ENCODE measurements at places on chromosomes 12 and 14.

- no peak for DNase-seq
Measured at GRCh38 chr14:73176685-73177084, 40.4 kb downstream of the PSEN1 start.

GRCh38 chr14:55467307-55467706 lies 26.9 kb upstream of the TBPL2 start:
- no peak for DNase-seq

- no peak for DNase-seq
Measured at GRCh38 chr14:32932302-32932913, 6.3 kb upstream of the NPAS3 start.

GRCh38 chr14:22174412-22175277 lies 414.4 kb downstream of the DAD1 start:
- no peak for DNase-seq

GRCh38 chr12:94699801-94700200 lies 49.4 kb upstream of the TMCC3 start:
- no peak for DNase-seq

DNA sequence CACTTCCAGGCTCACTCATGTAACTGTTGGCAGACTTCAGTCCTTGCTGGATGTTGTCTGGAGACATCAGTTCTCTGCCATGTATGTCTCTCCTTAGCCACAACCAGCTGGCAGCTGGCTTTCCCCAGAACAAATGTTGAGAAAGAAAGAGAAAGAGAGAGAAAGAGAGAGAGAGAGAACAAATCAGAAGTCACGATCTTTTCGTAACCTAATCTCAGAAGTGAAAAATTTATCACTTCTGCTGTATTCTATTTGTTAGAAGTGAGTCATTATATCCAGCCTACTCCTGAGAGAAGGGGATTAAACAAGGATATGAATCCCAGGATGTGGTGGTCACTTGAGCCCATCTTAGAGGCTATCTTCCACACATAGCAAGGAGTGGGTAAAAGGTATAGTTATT lies 101.2 kb downstream of the BTG1 start:
- no peak for DNase-seq

DNA sequence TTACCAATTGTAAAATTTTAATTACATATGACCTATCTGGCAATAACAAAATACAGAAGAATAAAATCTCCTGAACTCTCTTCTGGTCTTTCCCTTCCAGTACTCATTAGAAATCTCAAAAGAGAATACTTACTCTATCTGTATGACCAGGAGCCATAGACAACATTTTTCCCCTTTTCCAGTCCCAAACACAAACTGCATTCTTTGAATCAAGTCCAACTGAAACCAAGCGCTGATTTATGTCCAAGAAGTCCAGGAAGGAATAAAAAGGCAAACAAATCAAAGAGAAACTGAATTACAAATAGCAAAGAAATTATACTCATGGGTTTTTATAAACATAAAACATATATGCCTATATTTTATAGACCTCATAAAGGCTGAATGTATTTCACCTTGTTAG lies 46.7 kb downstream of the EML5 start:
- no peak for DNase-seq

DNA sequence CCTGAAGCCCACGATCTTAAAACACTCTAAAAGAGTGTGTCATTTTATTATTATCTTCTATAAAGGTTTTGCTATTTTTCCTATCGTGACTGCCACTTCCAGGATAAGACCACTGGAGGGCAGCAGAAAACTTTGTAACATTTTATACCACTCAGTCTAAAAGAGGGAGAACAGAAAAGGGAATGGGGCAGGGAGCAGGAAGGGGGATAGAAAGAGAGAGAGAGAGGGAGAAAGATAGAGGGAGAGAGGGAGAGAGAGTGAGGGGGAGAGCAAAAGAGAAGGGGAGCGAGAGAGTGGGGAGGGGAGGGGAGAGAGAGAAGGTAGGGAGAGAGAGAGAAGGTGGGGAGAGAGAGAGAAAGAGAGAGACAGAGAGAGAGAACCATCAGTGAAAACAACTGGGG lies 2.0 kb upstream of the ART4 start:
- DNase-seq, result peak; percentile 9

DNA sequence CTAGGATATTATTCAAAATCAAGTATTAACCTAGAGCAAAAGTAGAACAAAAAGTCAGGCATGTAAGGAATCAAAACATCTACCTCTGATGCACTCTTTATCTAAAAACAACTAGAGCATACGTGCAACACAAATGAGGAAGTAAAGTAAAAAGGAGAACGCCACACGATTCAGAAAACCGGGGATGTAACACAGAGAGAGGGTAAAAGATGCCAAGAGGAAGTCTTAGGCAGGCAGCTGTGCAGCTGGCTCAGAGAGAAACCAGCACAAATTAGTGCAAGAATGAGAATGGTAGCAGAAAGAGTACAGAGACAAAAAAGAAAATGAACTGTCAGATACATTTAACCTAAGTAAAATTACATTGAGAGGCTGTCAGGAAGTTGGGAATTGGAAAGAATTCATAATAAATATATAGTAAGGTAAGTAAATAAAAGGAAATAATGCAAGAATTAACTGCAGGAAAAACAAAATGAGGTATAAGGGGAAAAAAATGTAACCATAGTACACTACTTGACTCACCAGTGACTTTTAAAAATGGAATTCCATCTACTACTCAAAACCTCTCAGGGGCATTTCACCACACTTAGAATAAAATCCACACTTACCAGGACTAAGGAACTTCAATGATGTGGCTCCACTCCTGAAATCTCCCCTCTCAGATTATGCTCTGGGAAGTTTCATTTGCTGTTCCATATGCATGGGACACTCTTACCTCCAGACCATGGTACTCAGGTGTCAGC lies 17.1 kb downstream of the BCAT1 start:
- DNase-seq, result no peak

- no peak for DNase-seq
Measured at GRCh38 chr12:1529862-1530591, 64.4 kb downstream of the FBXL14 start.

- no peak for DNase-seq
Measured at GRCh38 chr14:75469606-75470237, 41.9 kb downstream of the JDP2 start.

DNA sequence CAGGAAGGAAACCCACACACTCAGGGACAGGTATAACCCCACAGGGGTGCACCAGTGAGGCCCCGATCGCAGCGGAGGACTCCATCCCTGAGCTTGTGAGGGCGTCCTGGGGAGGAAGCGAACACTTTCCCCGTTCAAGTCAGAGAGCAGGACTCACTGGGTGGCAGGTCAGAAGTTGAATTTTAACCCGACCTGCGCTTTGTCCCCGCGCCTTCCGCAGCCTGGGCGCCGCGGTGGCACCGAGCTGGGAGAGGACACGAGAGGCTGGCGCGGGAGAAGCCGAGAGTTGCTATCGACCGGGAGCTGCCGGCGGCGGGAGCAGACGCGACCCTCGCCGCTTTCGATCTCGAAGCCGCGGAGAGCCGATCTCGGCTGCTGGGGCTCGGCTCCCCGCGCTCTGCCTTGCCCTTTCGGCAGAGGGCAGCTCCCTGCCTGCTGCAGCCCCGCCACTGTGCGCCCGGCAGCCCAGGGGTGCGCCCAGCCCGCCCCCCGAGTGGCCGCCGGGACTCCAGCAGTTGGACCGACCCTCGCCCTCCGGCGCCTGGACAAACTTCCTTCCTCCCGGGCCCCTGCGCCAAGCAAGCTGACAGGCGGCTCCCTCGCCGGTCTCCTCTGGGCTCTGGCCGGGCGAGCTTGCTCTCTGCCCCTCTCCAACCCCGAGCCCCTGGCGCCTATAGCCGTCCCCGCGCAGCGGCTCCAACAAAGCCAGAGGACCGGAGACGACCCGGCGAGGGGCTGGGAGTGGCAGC lies 918 bp downstream of the LIN7A start:
- peak; percentile 29 for DNase-seq

GRCh38 chr12:52659395-52659794 lies 7.4 kb upstream of the KRT2 start:
- DNase-seq, result no peak

DNA sequence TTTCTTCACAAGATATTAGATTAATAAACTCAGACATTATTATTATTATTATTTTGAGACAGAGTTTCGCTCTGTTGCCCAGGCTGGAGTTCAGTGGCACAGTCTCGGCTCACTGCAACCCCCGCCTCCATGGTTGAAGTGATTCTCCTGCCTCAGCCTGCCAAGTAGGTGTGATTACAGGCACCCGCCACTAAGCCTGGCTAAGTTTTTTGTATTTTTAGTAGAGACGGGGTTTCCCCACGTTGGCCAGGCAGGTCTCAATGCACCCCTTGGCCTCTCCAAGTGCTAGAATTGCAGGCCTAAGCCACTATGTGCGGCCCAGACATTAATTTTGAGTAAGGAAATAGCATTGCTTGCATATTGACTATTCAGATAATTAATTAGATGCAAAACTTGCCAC lies 554.9 kb upstream of the LRFN5 start:
- DNase-seq, result no peak

GRCh38 chr14:64581363-64581762 lies 31.6 kb downstream of the PPP1R36 start:
- DNase-seq, result no peak

DNA sequence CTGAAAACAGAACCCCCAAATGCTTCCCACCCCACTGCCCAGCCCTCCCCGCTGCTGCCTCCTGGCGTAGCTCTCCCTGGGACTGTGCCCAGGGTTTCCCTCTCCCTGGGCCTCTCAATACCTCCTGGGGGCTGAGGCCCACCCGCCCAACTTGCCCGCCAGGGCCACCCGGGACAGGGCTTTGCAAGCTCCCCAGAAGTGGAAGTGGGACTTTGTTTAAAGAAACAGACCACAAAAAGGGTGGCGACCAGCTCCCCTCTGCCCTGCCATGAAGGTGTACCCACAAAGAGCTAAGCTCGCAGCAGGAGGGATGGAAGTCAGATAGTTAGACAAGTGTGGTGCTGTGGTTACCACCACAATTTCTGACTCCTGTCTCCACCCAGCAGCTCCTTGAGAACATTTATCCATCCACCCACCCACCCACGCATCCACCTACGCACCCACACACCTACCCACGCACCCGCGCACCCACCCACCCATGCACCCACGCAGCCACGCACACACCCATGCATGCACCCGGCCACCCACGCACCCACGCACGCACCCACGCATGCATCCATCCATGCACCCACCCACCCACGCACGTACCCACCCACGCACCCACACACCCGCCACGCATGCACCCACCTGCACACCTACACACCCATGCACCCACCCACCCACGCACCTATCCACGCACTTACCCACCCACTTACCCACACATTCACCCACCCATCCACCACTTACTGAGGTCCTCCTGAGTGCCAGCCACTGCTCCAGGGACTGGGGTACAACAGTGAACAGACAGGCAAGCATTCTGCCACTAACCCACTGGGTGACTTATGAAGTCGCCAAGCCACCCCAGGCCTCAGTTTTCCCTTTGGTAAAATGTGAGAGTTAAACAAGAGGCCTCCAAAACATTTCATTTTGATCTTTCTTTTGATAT lies 127.3 kb downstream of the SCARB1 start:
- peak; percentile 38 for DNase-seq

DNA sequence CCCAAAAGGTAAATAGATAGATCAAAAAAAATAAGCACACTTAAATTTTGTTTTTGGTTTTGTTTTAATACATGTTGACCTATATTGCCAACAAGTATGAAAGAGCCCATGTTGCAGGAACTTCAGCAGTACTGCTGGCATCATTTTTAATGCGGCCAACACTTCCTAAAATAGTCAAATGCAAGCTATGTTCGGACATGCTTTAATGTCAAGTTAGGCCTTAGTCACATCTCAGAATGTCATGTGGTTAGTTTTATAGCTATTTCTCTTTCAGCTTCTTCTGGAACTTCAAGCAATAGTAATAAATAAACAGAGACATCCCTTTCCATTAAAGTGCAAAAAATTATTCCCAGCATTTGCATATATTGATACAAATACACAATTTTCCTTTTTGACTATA lies 153.4 kb downstream of the PIK3C2G start:
- no peak for DNase-seq

- DNase-seq, result no peak
Measured at GRCh38 chr12:95169368-95169767, 47.9 kb downstream of the FGD6 start.

- DNase-seq, result no peak
Measured at GRCh38 chr12:106144847-106145246, 6.1 kb upstream of the NUAK1 start.

GRCh38 chr14:63991833-63992232 lies 139.0 kb downstream of the SYNE2 start:
- DNase-seq, result no peak

- no peak for DNase-seq
Measured at GRCh38 chr12:47417121-47417520, 288.7 kb downstream of the RPAP3 start.

GRCh38 chr12:47478426-47478825 lies 227.4 kb downstream of the RPAP3 start:
- DNase-seq, result no peak

- no peak for DNase-seq
Measured at GRCh38 chr12:106074361-106074705, 64.4 kb downstream of the NUAK1 start.

DNA sequence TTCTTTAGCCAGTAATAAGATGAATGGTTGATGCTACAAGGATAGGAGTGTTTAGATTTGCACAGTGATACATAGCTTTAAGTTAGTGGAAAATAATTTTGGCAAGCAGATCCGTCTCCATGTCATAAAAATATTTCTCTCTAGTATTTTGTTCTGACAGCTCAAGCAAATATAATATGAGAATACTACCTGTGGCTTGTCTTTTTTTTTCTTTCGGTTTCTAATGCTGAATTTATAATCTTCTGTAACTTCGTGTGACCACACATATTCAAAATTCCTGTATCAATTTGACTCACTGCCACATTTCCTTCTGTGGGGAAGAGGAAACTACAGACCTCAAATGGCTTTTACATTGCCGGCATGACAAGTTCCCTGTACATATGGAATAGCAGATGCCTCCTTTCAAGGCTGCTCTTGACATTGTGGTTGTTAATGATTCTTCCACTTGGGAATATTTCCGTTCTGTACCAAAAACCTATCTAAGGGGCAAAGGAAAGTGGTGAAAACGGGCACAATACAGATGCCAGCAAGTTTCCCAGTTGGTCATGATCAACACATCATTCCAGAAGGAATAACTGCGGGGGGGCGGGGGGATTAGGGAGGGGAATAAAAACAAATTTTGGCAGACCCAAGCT lies 103.6 kb upstream of the CCDC91 start:
- no peak for DNase-seq
